ENCODE measurements at places on chromosomes 6 and 20.

GRCh38 chr6:47455533-47456209, 21.9 kb upstream of the CD2AP start:
- DNase-seq, result no peak

GRCh38 chr6:20467437-20467836, 65.8 kb downstream of the E2F3 start:
- DNase-seq, result no peak

DNA sequence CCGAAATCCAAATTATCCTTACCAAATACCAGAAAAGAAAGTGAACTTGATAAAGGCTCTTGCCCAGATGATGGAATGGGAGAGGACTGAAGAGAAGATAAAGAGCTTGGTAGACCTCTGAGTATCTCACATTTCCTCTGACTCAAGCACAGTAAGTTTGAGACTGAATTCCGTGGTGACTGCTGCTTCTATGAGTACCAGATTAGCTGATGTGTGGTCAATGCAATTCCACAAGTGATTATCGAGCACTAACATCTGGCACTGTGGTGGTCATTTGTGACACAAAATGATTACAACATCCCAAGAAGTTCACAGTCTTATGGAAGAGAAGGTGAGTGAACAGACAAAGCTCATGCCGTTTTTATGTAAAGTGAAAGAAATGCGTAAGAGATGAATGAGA, 2.6 kb upstream of the RPS6KA2 start:
- DNase-seq, result no peak

- no peak for DNase-seq
Measured at GRCh38 chr20:63957690-63958441, 1.6 kb upstream of the UCKL1 start.

- no peak for DNase-seq
Measured at GRCh38 chr6:159535656-159536350, 157.2 kb downstream of the SOD2 start.

DNA sequence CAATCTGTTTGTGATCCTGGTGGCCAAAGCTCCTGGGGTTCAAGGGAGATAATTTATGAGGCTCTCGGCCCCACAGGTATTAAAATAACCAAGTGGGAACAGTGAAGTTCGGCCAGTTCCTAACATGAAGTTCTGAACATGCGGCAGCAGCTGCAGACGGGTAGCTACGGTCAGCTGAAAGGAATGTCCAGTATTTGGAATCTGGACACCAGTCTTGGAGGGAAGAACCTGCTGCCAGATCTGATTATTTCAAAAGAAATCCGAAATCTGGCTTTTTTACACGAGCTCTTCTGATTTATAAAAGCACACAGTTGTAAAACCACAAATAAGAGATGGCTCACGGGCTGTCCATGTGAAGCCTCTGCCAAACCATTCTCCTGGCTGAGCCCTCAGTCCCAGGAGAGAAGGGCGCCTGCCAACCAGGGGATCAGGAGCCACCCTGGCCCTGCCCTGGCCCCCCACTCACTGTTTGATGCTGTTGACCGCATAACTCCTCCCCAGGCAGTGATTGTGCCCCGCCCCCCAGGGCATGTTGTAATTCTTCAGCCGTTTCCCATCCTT, 28.2 kb upstream of the KCNB1 start:
- no peak for DNase-seq

- no peak for DNase-seq
Measured at GRCh38 chr6:86030875-86031274, 388.2 kb upstream of the SYNCRIP start.

GRCh38 chr20:32962053-32962452, 42.2 kb downstream of the SUN5 start:
- DNase-seq, result no peak

DNA sequence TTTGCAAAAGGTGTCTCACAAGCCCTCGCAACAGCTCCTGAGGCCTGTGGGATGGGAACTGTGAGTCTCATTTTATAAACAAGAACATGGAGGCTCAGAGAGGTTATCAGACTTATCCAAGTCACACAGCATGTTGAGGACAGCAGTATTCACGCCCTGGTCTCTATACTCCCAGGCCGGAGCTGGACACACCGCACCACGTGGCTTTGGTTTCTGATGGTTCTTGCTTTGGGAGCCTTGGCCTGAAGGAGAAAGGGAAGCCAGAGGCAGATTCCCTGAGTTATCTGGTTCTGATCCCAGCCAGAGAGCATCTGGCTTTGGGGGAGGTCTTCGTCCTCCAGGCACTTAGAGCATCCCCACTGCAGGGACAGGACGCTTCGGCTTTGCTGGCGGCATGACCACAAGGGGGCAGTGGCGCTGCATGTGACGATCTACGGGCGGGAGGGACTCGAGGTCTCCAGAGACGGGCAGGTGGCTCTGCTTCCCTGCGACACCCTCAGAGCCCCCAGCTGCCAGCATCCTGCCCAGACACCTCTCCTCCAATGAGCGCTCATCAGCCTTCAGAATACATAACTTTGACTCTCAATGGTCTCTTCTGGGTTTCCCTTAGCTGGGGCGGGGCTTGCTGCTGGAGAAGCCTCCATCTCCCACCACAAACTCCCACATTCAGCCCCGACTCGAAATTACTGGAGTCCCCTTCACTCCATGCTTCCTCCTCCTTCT, 51.4 kb upstream of the SAYSD1 start:
- DNase-seq, result no peak

- DNase-seq, result no peak
Measured at GRCh38 chr6:147654103-147654845, 145.8 kb downstream of the SAMD5 start.

GRCh38 chr6:99905209-99906106, 88.6 kb downstream of the MCHR2 start:
- DNase-seq, result no peak

DNA sequence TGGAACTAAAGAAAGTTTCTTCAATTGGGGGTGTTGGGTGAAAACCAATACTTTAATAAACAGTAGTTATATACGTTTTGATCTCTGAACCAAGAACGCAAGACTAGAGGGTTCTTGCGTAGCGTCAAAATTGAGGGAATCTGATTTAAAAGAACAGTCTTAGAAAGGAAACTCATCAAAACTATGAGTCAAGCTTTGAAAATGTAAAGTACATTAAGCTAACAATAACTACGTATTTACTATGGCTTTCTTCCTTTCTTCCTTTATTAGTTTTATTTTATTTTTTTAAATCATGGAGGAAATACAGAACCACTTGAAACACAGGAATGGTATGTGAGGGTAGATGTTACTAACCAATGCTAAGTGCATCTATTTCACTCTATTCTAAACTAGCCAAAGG, 287.0 kb upstream of the RSPO3 start:
- DNase-seq, result no peak

DNA sequence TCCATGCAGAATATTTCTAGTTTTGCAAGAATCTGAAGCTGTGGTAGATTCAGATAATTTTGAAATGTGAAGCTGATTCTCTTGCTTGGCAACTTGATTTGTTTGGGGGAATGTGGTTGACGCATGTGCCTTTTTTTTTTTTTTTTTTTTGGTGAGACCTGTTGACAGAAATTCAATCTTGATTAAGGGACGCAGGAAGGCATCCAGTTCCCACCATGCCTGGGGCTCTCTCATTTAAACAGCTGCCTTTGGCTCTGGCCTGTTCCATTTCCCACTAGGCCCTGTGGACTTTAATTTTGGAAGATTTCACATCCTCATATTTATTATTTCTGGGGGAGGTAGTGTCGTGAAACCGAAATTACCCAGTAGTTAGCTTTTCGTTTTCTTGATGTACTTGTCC, 8.6 kb downstream of the TPX2 start:
- no peak for DNase-seq

DNA sequence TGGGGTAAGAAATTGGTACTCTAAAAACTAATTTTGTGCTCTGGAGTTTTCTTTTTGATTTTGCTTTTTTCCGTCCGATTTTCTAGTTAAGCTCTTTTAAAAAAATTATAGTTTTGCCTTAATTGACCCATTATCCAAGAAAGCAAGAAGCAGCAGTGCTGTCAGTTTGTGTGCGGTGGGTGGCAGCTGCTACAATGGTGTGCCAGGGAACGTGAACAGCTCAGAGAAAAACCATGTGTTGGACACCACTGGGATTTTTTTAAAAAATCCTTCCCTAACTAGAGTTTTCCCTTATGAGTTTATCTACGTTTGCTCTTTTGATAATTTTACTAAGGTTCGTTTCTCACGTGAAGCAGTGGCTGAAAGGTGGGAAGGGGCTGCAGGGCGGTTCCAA, 8.0 kb downstream of the MAP3K5 start:
- DNase-seq, result no peak
